Occipital lobe (tissue), 3 donors: ENCODE measurements at places on chromosomes 6 and 20. TPM values are rescaled to one million over a fixed set of nuclear protein-coding genes. Genes with fewer than 3 reads are reported as not detected.

Gene MYBL2
- 0.47 TPM for total RNA-seq

Gene FAM209B
- not detected for total RNA-seq

DNA sequence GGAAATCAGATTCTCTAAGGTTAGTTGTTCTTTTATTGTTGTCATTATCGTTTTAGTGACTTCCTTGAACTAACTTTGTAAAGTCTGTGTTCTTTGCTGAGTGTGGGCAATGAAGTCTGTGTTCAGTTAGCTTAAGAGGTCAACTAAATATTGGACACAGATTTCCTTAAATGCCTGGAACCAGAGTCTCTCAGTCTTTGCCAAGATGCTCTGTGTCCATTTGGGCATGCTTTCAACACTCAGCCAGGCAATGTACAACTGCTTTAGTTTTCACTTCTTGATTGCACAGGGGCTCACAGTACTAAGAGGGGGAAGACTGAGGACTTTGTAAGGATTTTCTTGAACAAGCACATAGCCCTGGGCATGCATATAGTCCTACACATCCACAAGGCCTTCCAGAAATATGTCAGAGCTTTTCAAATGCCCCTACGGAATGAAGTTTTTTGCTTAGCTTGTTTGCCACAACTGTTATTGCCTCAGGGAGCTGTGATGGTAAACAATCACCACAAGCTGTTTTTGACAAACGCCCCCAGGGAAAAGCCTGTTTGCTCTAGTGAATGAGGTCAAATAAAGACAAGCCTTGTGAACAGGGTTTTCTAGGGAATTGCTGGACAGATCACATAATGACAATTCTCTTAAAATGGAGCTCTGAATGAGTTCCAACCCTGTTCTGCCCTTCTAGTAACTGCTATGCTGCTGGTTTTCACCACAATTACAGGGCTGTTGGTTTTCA, 82.5 kb downstream of the B3GAT2 start:
- no peak for DNase-seq

- no peak for DNase-seq
These were observed 14.8 kb downstream of the MTCH1 start for GRCh38 chr6:36970892-36971842.
